Stomach (tissue), 19 donors: ENCODE measurements at places on chromosomes 5 and 9. TPM values are rescaled to one million over a fixed set of nuclear protein-coding genes. Genes with fewer than 3 reads are reported as not detected.

DNA sequence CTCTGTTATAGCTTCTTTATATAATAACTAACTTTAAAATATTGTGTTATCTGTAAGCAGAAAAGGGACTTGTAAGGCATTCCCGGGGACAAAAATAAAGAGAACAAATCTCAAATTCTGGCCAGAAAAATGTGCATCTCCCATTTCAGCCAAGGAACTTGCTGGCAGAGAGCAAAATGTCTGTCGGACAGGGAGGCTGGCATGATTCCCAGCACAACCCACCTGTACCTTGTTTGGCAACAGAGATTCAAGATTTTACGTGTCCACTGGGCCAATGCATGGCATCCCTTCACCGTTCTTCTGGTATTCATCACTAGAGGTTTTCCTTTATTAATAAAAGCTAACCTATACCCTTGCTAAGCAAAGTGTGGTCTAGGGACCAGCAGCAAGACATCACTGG, 566.6 kb downstream of the PSAT1 start:
- no peaks in the 10 kb centered on the region for H3K36me3 ChIP-seq
- no peaks in the 10 kb centered on the region for H3K4me1 ChIP-seq
- no peak for DNase-seq
- no peak overlapping the region for H3K4me3 ChIP-seq
- H3K27ac ChIP-seq = no peak overlapping the region

- no peak overlapping the region for H3K27ac ChIP-seq
- H3K4me3 ChIP-seq = no peak overlapping the region
- H3K4me1 ChIP-seq = peaks cover 55% of the 10 kb centered on the region
- no peak for DNase-seq
- no peaks in the 10 kb centered on the region for H3K36me3 ChIP-seq
These were observed 6.5 kb downstream of the PPP6C start for GRCh38 chr9:125183054-125183453.

GRCh38 chr5:91443761-91444467, 60.8 kb upstream of the ARRDC3 start:
- no peak for DNase-seq
- H3K36me3 ChIP-seq = no peaks in the 10 kb centered on the region
- H3K4me1 ChIP-seq = no peaks in the 10 kb centered on the region
- no peaks in the 10 kb centered on the region for H3K27me3 ChIP-seq
- no peak overlapping the region for H3K27ac ChIP-seq

DNA sequence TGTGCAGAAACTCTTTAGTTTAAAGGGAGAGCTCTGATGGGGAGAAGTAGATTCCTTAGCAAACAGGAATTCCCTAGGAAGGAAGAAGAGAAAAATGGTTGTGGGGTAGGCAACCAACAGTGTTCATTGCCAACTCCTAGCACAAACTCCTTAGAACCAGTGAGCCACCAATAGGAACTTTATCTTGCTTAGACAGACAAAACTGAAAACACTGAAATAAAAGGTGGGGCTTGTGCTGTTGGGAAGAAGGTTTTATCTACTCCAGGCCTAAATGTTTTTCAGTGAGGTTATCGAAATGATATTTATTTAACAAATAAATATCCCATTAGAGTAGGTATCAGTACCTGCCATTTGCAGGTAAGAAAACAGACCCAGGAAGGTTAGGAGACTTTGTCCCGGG, 7.7 kb upstream of the GLRX start:
- H3K27ac ChIP-seq = no peak overlapping the region
- no peaks in the 10 kb centered on the region for H3K27me3 ChIP-seq
- H3K4me1 ChIP-seq = peaks cover 62% of the 10 kb centered on the region
- no peak for DNase-seq

- H3K27ac ChIP-seq = peak overlapping the region; percentile 82
- DNase-seq = peak; percentile 90
- H3K4me3 ChIP-seq = no peak overlapping the region
- no peaks in the 10 kb centered on the region for H3K27me3 ChIP-seq
These were observed 73.8 kb downstream of the DAB2IP start for GRCh38 chr9:121725008-121725775.

GRCh38 chr5:92694067-92694466, 887.0 kb downstream of the NR2F1-AS1 start:
- H3K4me1 ChIP-seq = no peaks in the 10 kb centered on the region
- no peak for DNase-seq
- H3K27ac ChIP-seq = no peak overlapping the region
- H3K36me3 ChIP-seq = no peaks in the 10 kb centered on the region
- H3K4me3 ChIP-seq = no peak overlapping the region

DNA sequence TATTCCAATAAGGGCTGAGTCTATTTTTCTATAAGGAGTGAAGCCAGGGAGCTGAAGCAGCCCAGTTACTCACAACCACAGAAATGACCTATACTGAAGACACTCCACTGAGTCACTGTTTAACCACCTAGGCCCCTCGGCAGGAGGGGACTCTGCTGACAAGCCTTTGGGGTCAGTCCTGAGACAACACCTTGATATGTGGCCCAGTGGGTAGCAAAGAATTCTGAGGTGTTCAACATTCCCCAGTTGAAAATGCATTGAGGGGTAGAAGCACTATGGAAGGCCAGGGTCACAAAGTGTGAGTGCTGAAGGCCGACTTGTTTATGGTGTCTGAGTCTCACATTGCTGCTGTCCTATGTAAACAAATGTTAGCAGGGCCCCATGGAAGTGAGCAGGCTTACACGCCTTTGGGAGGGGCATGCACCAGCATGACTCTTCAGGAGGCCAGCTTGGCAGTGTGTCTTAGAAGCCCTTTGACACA, 112.6 kb upstream of the NFIL3 start:
- H3K4me3 ChIP-seq = no peak overlapping the region
- no peaks in the 10 kb centered on the region for H3K4me1 ChIP-seq
- no peak overlapping the region for H3K27ac ChIP-seq
- DNase-seq = no peak

GRCh38 chr9:111805830-111806241, 11.1 kb upstream of the SHOC1 start:
- H3K4me1 ChIP-seq = no peaks in the 10 kb centered on the region
- DNase-seq = peak; percentile 60
- peak overlapping the region; percentile 65 for H3K27ac ChIP-seq

DNA sequence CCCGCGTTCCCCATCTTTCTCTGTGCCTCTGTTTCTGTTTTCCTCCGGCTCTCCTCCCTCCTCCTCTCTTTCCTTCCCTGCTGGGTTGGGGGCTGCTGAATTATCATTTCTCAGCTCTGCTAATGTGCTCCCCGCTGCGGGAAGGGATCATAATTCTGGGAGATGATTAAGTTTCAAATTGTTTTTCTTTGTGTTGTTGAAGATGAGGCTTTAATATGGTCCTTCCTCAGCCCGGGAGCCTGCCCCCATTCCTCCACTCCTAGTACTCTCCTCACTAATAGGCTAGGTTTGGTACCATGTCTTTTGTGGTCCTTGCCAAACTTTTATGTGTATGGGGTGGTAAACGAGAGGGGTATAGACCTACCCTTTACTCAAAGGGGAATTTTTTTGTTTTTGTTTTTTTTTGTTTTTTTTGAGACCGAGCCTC, 5.7 kb upstream of the PCDH1 start:
- peaks cover 2% of the 10 kb centered on the region for H3K4me1 ChIP-seq
- H3K27me3 ChIP-seq = peaks cover 75% of the 10 kb centered on the region
- H3K36me3 ChIP-seq = no peaks in the 10 kb centered on the region
- no peak overlapping the region for H3K4me3 ChIP-seq

CCDC192 gene
- total RNA-seq = not detected

TPPP gene
- 6.7 TPM for total RNA-seq
